ENCODE measurements at places on chromosomes 3 and 15.

GRCh38 chr15:35321926-35322325 lies 224.0 kb downstream of the DPH6 start:
- DNase-seq, result no peak

- DNase-seq, result no peak
Measured at GRCh38 chr15:70159001-70159712, 61.4 kb upstream of the TLE3 start.

- no peak for DNase-seq
Measured at GRCh38 chr15:73370151-73370550, 1.4 kb upstream of the HCN4 start.

- DNase-seq, result no peak
Measured at GRCh38 chr15:70236341-70237086, 138.8 kb upstream of the TLE3 start.
